NCI-H1092 (cell line): ENCODE measurements at places on chromosomes 2 and 18.

- DNase-seq = no peak
Measured at GRCh38 chr18:74515620-74516231, 18.6 kb upstream of the CNDP1 start.

- DNase-seq = no peak
Measured at GRCh38 chr2:64844087-64844486, 145.1 kb upstream of the SLC1A4 start.

DNA sequence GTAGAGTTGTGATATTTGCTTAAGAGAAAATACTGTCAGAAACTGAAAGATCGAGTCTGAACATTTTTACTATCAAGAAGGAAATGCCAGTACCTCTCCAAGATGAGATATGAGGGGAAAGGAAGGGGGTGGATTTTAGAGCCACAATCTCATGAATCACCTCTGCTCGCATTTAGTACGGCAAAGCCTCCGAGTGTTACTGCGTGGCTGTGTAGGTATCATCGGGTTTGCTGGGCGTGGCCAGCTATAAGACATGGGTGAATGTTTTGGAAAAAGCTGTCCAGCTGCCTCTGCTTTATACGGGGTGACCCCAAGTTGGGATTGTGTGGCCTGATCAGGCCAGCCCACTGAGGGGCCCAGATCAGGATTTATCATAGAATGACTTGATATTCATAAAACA is 826.4 kb downstream of the SOCS6 start:
- no peak for DNase-seq

DNA sequence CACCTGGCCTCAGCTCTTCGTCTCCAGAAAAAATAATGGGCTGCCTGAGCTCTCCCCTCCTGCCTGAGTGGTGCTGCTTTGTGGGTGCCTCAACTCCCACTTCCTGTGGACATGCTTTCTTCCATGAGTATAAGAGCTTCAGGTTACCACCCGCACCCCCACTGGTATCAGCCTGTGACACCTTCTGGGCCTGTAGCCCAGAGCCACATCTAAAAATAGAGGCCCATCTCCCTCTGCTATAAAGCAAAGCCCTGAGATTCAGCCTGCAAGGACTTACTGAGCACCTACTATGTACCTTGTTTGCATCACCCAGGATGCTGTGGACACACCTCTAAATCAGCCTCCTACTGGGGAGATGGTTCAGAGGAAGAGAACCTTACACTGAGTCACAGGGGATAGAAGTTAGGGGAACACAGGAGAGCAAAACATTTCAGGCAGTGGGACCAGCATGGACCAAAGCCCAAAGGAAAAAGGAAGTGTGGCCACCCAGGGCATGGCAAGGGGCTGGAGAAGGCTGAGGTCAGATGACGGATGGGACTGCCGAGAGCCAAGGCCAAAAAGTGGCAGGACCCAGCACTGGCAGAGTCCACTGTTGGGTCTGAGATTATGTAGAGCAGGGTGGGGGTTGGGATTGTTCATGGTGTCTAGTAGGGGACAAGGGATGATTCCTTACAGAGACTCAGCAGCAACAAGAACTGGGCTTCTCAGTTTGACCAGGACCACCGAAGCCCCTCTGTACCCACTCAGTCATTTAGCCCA is 123.7 kb upstream of the PPP1CB start:
- no peak for DNase-seq

DNA sequence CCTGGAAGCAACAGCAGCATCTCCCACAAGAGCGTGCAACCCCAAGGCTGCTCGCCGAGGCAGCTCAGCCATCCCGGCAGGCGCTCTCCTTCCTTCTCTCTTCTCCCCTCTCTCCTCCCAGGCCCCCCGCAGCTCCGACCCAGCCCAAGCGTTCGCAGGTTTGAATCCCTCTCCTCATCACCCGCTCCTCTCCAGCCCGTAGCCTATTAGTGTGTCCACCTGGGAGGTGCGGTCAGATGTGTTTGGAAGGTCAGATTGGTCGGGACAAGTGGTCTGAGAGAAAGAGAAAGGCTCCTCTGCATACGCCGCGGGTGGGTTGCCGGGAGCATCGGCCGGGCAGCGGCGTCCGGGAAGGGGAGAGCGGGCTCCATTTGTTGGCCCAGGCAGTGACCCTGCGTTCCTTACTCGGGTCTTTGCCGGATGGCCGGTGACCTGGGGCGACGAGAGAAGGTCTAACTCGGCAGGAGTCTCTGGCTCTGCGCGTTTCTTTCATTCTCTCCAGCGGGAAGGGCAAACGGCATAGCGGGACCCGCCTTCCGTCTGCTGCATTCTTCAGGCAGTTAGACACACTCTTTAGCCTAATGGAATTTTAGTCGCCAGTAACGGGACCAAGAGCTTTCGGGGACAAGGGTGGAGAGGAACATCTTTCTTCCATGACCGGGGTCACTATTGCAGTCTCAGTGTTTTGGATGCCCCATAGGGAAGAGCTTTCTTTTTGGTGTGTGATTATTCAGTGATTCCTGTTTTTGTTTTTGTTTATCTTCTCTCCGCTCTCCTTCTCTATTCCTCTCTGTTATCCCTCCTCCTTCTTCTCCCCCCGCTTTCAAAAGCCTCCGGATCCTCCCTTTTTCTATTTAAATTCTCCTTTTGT is 1.1 kb upstream of the TMEFF2 start:
- DNase-seq = peak; percentile 29

DNA sequence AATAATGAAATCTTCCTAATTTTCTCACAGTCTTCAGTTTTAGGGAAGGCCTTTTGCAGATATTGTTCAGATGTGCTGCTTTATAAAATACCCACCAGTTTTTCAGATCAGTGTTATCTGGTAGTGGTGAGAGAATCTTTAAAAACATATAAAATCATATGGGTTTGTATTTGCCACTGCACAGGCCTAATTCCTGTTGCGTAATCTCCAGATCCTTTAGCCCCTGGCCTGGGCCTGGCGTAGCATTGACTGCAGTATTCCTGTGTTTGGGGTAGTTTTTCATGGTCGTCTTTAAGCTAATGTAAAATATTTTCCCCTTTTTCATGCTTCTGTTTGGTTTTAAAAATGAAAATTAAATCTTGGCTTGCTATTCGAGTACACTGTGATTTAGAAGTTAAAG is 43.2 kb downstream of the TSHZ1 start:
- DNase-seq = no peak

- no peak for DNase-seq
Measured at GRCh38 chr2:60509066-60509465, 44.4 kb downstream of the BCL11A start.

DNA sequence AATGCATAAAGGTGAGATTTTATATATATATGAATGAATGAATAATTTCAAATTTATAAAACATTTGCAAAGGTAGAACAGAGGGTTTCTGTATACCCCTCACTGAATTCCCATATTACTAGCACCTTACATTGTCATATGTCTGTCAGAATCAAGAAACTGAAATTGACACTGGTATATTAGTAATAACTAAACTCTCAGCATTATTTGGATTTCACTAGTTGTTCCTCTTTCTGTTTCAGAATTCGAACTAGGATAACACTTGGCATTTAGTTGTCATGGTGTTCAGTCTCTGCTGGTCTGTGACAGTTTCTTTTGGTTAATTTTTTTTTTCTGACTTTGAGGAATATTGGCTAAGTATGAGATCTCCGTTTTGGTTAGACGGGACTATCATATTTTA is 275.9 kb downstream of the DCC start:
- no peak for DNase-seq

DNA sequence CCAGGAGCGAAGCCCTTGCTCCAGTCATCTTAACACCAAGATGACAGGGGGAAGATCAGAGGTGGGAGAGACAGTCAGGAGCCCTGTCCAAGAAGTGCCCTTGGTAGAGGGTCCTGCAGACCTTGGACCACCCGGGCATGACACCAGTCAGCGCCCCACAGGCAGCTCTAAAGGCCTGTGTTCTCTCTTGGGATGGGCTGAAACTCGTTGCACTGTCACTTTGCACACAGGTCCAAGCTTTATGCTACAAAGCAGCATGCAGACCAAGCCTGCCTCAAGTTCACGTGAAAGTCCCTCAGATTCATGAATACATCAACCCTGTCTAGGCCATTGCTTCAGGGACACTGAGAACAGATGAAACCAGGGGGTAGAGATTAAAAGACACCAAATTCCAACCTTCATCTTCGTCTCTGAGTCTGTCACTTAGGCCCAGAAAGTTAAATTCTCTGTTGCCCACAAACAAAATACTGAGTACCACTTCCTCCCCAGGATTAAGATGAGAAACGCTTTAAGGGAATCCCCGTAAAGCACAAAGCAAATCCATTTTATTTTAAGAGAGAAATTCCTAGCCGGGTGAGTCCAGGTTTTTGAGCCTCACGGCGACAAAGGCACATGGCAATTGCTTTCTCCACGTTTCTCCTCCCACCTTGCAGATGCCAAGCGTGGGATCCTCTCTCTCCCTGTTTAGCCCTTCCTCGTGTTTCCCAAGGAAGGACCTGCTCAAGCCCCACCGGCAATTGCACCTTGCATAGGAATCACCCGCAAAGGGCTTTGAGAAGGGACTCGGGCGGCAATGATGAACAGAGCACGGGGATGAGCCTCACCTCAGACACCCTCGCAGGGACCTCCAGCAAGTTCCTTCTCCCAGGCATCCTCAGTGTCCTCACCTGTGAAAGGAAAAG is 75.0 kb upstream of the ID2 start:
- DNase-seq = no peak

DNA sequence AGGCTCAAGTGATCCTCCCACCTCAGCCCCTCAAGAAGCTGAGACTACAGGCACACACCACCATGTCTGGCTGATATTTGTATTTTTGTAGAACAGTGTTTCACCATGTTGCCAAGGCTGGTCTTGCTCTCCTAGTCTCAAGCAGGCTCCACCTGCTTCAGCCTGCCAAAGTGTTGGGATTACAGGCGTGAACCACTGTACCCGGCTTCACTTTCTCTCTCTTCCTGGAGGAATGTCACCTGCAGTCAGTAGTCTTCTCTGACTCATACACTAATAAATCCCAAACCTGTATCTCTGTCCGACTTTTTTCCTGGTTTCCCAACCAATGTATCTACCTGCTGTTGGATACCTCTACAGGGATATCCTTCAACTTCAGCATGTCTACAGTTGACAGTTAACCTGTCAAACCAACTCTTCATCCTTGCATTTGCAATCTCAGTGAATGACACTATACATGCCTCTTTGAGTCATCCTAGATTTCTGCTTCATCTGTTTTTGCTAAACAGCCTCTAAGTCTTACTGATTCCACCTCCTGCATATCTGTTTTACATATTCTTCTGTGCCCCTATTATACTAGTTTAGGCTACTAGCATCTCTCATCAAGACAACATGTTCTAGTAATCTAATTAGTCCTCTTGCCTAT is 54.5 kb downstream of the RBBP8 start:
- no peak for DNase-seq

DNA sequence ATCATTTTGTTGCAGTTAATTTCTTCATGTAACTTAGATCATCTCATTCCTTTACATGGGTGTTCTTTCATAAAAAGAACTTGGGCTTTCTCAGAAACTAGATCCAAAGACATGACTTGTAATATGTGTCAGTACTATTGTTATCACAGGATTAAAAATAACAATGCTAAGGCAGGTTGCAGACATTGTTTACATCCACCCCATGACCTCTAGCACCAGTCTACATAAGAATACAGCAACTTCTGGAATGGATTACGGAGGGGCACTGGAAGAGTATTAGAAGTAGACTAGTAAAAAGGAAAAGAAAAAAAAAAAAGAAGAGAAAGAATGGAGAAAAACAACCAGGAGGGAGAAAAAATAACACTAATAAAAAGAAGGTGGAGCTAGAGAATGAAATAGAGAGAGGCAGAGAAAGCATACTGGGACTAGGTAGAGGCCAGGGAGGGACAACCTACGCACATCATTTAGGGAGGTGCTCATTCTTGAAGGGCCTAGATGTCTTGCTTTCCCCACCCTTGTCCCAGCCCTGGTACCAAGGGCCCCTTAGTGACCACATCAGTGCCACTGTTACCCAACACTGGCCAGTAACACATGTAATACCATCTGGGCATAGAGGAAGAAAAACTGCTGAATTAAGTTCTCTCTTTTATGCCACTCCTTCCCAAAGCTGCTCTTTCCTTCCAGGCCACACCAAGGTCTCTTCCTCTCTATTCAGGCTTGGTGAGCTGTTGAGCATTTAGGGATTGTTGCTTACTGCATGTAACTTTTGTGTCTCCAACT is 70.6 kb upstream of the KLF7 start:
- no peak for DNase-seq

GRCh38 chr2:108285616-108286015 is 3.1 kb upstream of the SULT1C2 start:
- DNase-seq = no peak

GRCh38 chr2:85549826-85550225 is 10.9 kb downstream of the MAT2A start:
- no peak for DNase-seq

DNA sequence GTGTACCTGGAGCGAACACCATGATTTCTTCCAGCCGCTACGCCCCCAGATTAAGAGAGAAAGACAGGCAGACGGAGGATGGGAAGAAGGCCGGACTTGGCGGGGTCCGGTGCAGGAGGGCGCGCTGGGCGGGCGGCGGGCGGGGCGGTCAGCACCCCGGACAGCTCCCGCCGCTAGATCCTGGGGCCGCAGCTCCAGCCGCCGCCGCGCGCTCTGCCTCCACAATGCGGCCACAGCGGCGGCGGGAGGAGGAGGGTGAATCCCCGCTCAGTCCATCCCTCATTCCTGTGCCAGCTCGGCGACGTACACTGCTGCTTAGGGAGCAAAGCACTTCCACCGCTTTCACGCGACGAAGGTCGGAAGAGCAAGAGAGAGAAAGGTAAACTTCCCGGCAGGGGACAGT is at the start of gene AKAIN1:
Gene AKAIN1 (minus strand): TSS at position 226 of the 403 bp plus-strand sequence. CDS start 204 bp downstream, at position 22.
- no peak for DNase-seq

GRCh38 chr2:10933700-10934225 is 22.0 kb downstream of the KCNF1 start:
- DNase-seq = no peak

GRCh38 chr2:215531284-215531683 is 95.4 kb upstream of the FN1 start:
- no peak for DNase-seq

DNA sequence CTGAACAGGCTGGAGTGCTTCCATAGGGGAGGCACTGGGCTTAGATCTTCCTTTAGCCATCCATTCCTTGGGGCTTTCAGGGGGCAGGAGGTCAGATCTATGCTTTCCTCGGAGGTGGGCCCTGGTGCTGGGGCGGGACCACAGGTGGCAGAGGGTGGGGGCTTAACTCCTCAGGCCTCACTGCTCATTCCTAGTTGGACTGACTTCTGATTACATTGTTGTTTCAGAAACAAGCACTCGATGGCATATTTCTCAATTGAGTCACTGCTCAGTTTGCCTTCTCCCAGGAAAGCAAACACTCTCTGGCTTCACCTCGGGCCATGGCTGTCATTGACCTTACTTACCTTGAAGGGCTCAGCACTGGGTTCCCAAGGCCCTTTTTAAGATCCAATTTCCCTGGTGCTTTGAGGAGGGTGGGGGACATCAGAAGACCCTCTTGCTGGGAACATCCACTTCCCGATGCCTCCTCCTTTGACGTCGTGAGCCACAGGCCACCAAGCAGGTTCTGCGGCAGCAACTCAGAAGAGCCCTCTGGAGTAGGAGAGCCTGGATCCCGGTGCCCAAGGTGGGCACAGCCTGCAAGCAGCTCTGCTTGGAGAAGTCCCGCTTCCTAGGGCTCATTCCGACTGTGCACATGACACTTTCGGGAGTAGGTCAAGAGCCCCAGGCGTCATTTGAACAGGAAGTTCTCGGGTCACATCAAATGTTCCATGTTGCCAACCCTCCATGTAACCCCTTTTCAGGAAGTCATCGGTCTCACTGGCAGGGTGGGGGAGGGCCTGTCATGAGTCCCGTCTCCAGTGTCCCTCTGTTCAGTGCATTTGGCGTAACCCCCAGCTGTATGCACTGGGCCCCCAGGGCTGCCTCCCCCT is 40.6 kb downstream of the SDC1 start:
- DNase-seq = no peak

GRCh38 chr2:12205086-12205485 is 458.7 kb downstream of the LPIN1 start:
- DNase-seq = no peak

GRCh38 chr2:177914247-177914646 is 158.3 kb downstream of the PDE11A start:
- no peak for DNase-seq
